ENCODE measurements at places on chromosomes 6 and 20.

DNA sequence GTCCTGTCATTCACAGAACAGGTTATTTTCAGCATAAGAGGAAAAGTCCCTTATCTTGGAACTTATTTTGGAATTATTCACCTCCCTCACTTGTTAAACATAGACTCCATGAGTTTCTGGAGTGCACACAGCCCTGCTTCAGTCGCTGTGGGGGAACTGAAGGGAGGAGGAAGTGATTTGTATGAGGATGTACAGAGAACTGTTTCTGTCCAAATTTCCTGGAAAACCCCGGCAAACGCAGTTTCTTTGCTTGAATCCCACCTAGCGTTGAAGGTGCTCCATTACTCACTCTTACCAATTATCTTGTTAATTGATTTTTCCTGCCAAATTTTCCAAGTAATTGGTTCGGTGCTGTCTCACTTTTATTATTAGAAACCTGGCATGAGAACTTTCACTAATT is 78.0 kb upstream of the AGPAT4 start:
- no peak for DNase-seq

GRCh38 chr6:131951576-131952230 is 531 bp upstream of the CCN2 start:
- DNase-seq: no peak

GRCh38 chr6:168985705-168986104 is 267.9 kb downstream of the THBS2 start:
- no peak for DNase-seq

DNA sequence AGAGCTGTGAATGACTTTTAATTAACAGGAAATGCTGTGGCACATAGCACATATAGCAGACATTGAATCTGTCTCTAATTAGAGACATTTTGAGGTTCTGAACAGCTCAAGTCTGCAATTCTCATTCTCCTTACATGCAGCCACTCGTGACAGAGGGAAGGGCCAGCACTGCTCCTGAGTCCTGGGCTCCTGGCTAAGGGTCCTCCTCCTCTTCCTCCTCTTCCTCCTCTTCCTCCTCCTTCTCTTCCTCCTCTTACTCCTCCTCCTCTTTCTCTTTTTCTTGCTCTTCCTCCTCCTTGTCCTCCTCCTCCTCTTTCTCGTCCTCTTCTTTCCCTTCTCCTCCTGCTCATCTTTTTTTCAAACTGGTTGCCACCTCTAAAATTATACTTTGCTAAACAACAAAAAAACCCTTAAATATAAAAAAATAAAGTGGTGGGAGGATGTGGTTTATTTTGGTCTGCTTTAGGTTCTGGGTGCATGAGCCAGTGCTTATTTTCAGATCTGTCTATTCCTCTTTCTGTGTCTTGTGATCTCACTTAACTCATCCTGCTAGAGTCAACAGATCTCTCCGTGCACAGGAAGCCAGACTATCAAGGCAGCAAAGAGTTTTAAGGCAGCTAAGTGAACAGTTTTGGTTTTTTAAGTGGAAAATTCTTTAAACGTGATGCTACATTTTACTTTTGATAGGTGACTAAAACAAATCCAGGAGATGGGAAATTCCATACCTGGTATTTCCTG is 159.3 kb downstream of the CD83 start:
- no peak for DNase-seq

DNA sequence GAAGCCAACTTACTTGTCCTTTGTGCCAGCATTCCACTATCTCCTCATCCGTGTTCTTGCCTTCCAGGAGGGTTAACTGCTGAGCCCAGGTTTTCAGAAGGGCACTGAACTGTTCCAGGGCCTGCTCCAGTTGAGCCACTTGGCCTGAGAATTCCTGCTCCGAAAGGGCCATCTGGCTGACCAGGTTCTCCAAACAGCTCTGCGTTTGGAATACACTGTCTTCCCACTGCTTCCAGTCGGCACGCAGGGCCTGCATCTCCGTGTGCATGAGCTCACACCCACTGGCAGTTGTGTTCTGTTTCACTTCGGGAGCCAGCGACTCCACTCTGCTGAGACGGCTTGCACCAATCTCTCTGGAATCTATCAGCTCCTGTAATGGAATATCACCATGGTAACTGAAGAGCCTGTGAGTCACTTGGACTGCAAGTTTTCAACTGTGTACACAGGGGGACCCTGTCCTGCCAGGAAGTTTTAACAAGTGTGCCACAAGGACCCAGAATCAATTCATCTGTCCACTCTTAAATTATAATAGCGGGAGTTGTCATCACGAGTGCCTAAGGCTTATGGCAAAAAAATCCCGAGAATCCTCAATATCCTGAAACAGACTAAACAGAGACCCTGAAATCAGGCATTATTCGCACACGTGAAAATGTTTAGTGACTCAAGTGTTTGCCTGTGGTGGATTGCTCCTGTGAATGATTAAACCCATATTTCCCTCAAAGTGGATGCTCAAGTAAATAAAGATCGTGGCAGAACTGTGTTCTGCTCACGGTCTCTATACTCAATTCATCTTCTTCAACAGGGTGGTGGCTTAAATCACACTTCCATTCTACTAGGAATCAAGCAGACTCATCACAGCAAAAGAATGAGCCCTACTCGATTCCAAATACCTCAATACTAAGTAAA is 255.9 kb downstream of the SYNE1 start:
- DNase-seq: no peak

- no peak for DNase-seq
Observed at GRCh38 chr6:79810185-79810705, 137.1 kb downstream of the ELOVL4 start.

DNA sequence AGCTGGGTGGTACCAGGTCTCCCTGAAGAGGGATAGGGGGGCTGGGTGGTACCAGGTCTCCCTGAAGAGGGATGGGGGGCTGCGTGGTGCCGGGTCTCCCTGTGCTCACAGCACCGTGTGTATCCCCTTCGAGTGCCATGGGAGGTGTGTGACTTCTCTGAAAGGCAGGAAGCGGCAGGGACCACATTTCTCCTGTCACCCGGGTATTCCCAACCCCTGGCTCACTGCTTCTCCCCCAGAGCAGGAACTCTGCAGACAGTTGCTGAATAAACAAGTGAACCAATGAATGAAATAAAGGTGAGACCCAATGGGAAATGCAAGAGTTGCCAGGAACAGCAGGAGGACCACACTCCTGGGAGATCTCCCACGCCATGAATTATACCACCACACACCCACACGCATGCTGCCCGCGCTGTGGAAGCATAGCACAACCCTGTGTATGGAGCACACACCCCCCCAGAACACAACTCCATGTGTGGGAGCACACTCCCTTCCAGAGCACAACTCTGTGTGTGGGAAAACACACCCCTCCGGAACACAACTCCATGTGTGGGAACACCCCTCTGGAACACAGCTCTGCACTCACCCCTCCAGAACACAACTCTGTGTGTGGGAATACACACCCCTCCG is 50.7 kb downstream of the RNASET2 start:
- no peak for DNase-seq

GRCh38 chr20:63587256-63587655 is 13.2 kb upstream of the HELZ2 start:
- no peak for DNase-seq

GRCh38 chr20:34243377-34243776 is 2.2 kb downstream of the ASIP start:
- no peak for DNase-seq

DNA sequence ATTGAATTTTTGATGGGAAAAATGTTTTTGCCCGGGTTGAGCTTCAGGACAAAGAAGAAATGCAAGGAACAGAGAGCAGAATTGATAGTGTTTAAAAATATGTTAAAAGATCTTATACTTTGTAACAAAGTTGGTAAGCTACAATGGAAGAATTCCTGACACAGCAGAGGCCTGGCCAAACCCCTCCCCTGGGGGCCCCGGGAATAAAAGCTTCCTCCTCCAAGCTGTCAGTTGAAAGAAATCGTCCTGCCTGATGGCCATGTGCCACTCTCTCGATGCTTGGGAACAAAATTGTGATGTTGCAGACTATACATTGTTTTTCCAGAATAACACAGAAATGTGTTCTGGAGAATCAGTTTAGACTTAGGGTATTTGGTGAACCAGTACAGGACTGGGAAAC is 14.2 kb upstream of the TOX2 start:
- no peak for DNase-seq

DNA sequence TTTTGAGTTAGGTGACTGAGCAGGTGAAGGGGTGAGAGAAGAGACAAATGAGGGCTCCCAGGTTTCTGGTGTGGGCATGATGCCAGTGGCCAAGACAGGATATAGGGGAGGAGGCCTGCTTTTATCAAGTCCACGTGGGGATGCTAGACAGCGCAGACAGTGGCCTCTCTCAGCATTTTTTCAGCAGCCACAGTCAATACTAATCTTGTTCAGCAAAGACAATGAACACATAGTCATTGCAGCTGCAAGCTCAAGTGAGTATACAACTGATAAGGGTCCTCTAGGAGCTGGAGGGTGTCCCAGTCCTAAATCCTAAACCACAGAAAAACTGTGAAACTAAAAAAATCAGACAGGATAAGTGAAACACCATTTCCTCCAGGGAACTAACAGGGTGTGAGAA is 48.6 kb downstream of the UQCC1 start:
- no peak for DNase-seq

GRCh38 chr6:163414946-163415619 is 565 bp downstream of the QKI start:
- no peak for DNase-seq

DNA sequence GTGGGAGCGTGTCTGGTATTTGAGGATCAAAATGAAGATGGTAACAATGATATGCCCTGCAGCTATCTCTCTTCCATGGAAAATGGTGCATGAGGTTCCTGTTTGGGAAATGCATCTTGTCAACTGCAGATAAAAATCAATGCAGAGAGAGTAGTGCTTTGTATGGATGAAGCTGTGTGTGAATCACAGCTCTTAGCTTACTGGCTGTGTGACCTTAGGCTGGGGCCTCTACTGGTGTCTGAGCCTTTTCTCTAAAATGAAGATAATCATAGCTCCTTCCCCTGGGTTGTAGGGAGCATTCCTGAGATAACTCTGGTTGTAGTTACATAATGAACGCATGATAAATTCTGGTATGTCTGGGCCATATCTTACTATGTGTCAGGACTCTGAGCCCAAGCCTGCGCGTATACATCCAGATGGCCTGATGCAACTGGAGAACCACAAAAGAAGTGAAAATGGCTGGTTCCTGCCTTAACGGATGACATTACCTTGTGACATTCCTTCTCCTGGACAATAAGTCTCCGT is 19.6 kb downstream of the ANGPT4 start:
- no peak for DNase-seq

- DNase-seq: no peak
Observed at GRCh38 chr6:54802775-54803634, 43.6 kb upstream of the FAM83B start.

- no peak for DNase-seq
Observed at GRCh38 chr6:3162067-3162497, 4.7 kb upstream of the TUBB2A start.

GRCh38 chr6:15340775-15341174 is 94.9 kb downstream of the JARID2 start:
- DNase-seq: no peak

DNA sequence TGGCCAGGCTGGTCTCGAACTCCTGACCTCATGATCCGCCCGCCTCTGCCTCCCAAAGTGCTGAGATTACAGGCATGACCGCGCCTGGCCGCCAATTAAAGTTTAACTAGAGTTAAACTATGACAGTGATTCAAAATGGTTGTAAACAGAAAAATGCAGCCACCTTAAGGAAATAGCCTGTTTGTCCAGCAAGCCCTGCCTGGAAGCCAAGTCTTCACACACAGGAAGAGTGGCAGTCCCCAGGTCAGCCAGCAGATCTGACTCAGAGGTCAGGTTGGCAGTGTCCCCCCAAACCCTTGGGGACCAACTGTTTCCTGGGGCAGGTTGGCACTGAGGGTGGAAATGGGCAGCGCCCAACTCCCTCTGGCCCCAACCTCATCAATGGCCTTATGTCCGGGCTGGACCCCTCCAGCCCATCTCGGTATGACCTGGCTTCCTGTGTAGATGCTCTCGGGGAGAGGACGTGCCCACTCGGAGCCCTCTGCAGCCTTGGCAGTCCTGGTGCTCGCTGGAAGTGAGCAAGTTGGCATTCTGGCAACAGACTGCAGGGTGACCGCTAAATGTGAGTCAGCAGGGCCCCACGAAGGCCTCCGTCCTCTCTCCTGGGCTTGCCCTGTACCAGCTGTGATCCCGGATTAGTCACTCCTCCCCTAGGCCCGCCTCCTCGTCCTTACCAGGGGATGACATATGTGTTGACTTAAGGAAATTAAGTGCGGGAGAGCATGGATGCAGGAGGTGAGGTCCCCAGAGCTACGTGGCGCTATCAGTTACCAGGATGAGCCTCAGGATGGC is 9.7 kb upstream of the HSP90AB1 start:
- peak; percentile 59 for DNase-seq

- DNase-seq: no peak
Observed at GRCh38 chr20:31974951-31975487, 7.1 kb downstream of the XKR7 start.

DNA sequence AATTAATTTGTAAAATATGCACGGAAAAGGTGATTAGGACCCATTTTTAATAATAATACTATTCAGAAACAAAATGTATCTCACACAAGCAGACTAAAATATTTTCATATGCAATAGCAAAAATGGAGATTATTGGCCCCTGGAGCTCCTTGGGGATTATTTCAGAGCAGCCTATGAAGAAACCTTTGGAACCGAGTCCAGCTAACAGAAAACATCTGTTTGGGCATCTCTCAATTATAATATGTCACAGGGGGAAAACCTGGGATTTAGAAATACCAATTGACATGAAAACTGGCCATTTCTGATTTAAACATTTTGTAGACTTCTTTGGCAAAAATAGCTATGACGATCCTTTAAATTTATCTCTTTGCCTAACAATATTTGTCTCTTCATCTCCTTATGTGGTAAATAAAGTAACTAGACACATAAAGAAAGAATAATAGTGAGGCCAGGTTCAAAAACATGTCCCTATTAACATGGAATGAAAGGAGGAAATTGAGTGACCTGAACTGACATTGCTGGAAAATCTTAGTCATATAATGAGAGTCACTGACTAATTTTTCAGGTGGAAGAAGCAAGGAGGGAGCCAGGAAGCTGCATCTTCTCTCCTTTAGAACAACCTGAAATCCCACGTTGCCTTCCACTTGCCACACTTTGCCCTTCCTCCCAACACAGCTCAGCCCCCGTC is 199.0 kb downstream of the SOD2 start:
- no peak for DNase-seq

Measured in stimulated activated CD8-positive, alpha-beta memory T cell treated with anti-CD3 and anti-CD28 coated beads, Interleukin-12 subunit alpha, Interleukin-12 subunit beta, amount 100 ng/mL, for 1 hour (primary cell).